Kasumi-1 (cell line): ENCODE measurements at places on chromosomes 7 and 10.

DNA sequence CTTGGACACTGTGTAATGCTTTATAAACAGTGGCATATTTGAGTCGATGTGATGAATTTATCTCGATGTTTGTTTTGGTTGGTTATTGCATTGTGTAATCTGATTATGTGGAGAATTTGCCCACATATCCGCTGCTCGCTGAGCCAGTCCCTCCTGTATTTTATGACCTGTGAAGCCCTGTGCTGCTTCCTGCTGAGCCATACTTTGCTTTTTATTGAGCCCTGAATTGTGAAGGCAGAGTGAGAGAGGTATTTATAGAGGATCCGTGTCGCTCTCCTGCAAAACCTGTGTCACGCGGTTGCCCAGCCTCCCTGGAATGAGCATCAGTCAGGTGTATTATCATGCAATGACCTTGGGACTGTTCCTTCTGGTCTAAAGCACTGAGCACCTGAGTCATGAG lies 253.7 kb downstream of the ARHGAP21 start:
- DNase-seq = no peak

DNA sequence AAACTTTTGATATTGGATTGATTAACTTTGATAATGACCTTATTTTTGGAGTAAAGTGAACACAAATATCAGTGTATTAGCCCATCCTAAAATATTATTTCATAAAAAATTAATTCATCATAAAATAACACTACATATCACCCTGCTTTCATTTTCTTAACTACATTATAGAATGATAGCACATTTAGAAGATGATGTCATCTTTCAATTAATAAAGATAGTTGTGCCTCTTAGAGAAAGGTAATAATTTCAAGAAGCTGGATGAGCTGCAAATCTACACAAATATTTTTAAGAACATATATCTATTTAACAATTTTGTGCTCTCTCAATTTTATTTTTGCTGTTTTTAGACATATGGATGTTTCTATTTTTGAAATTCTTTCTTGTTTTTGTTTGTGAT lies 126.1 kb downstream of the CNTNAP2 start:
- no peak for DNase-seq

DNA sequence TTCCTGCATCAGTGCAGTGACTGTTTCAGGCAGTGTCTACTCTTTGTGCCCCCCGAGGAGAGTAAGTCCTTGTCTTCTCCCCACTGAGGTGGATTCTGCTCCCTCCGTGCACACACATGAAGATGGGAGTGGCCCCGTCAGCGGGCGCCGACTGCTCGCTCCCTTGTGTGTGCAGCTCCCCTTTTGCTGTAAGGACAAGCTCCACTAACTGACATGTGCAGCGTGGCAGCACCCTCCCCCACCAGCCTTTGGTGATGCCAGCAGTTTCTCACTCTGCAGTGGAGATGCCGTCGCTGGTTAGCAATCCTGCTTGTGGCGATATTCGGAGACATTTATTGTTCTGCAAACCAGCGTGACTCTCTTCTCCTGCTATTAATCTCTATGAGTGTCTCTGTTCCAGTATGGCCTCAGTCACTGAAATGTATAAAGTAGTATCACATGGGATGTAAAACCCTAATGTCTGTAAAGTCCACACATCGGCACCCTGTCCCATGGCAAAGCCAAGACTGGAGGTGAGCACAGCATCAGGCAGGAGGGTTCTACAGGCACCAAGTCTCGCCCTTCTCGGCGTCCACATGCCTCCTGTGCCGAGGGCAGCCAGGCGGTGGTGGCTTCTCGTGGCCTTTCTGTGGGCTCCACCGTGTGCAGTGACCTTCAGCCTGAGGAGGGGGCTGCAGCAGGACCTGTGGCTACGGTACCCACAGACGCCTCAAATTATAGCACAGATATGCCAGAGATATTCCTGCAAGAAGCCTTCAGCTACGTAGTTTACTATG lies 202.7 kb downstream of the EBF3 start:
- DNase-seq = no peak

DNA sequence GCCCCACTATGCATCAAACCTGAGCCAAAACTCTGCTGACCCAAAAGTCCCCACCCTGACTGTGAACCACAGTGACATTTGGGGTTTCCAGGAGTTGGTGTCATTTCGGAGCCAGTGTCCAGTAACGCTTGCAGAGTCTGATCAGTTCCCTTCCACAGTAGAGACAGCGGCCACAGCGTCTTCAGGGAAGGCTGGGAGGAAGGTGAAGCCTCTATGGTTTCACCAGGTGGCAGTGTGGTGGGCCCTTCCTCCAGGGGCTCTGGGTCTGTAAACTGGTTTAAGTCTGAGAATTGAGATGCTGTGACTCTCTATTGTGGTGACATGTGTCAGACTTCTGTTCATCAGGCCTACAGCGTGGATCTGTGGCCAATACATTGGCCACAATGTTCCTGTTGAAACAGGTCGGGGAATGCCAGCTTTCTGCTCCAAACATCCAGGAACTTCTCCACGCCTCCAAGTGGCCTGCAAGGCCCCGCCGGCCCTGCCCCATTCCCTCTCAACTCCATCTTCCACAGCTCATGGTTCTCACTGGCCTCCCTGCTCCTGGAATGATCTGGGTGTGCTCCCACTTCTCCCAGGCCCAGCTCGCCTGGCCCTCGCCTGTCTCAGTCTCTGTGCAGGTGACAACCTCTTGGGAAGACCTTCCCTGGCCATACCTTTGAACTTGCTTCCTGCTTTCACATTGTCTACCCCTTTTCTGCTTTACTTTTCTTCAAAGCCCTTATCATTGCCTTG lies 124.5 kb upstream of the FAM20C start:
- DNase-seq = no peak

- no peak for DNase-seq
Observed at GRCh38 chr7:41579961-41580935, 122.6 kb downstream of the INHBA start.

- peak; percentile 17 for DNase-seq
Observed at GRCh38 chr7:37726016-37726415, 42.5 kb downstream of the GPR141 start.

DNA sequence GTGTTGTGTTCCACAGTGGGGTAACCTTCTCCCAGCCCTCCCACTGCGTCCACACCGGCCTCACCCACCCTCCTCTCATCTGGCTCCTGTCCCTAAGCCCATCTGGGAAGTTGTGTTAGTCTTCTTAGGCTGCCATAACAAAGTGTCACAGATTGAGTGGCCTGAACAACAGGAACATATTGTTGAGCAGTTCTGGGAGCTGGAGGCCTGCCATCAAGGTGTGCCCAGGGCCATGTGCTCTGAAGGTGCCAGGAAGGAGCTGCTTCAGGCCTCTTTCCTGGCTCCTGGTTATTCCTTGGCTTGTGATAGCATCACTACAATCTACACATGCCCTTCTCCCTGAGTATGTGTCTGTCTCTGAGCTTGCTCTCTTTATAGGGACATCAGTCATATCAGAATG lies 327.6 kb upstream of the COBL start:
- DNase-seq = no peak

DNA sequence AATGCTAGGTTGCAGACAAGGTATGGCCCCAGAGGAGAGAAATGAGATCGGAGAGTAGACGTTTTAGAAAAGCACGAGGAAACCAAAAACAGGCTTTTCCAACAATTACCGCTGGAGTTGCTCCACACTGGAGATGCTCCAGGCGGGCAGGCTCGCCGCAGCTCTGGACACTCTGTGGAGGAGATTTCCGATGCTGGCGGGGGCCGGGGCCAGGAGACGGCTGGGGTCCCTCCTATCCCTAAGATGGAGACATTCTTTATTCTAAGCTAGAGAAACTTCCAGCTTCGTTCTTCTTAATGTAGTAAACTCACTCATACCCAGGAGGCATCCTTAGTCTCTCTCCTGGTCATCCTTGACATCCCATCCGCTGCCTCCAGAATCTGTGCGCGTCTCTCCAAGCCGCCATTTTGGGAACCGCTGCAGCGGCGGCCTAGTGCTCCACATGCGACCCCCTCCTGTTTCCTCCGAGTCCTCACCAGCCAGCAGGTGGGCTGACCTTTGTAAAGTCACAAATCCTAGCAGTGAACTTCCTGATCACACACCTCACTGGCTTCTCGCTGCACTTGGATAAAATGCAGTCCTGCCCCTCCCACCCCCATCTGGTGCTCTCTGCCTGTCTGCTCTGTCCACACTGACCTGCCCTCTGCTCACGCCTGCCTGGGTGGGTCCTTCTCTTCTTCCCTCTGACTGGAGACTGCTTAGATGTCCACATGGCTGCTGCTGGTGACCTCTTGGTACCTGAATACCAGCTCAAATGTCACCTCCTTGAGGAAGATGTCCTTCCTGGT lies 11.9 kb downstream of the PYROXD2 start:
- DNase-seq = no peak

- no peak for DNase-seq
Observed at GRCh38 chr7:150826061-150826849, 25.7 kb downstream of the TMEM176A start.

GRCh38 chr10:118370499-118370898 lies 28.4 kb upstream of the FAM204A start:
- no peak for DNase-seq

DNA sequence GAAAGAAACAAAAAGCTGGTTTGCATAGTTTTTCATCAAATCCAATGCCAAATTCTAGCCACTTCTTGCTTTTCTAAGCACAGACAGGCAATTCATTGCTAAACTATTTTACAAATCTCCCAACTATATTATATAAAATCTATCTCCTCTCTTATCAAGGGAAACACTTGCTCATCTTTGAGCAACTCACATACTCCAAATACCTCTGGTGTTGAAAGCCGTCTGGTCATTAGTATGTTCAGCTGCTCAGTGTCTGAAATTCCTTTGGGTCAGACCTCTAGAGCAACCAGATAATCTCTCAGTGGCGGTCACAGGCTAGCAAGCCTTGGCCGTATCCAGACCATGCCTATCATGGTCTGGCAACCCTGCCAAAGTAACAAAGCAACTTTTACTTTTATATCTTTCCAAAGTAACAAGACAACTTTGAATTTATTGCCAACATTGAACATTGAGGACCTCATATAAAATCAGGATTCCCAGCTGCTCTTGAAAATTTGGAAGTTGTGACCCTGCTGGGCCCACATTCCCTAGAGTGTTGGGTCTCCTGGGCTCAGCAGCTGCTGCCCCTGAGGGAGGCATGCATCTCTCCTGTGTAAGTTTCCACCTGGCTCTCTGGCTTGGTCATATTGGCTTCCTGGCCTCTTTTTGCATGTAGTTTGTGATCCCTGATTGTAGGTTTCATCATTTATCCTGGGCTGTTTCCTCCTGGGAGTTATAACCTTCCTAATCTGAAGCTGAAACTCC lies 56.8 kb upstream of the LANCL2 start:
- no peak for DNase-seq

GRCh38 chr7:130334274-130334673 lies 10.3 kb upstream of the CPA5 start:
- DNase-seq = no peak

DNA sequence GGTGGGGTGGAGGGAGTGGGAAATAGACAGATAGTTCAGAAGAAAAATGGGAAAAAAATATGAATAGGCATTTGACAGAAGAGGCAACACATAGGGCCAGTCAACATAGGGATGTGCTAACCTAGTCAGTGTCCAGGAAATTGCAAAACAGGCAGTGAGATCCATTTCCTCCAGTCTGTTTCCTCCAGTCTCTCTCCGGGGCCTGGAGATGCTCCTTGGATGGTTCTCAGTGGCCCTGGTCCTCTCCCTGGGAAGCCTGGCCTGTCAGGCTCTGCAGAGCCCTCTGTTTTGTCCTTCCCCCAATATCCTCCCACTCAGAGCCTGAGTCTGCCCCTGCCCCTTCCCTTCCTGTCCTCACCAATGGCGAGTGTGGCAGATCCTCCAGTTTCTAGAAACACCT lies 52.6 kb downstream of the SYPL1 start:
- DNase-seq = peak; percentile 82

DNA sequence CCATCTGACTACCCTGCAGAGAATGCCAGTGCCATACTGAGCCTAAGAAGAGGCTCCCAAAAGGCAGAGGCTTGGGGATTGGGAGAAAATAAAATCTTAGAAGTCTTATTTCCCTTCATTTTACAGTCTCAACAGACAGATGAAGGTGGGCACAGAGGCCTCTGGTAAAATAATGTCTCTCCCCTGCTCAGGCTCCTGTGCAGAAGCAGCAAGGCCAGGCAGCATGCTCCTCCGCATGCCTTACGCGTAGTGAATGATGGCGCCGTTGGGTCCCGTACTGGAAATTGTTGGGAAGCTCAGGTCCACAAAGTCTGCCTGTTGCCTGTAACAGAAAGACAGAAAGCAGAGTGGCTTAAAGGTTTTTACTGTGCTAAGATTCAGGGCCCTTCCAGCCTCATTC lies 45.8 kb downstream of the XPNPEP1 start:
- no peak for DNase-seq

GRCh38 chr7:54796150-54796549 lies 37.1 kb upstream of the SEC61G start:
- DNase-seq = no peak

- DNase-seq = no peak
Observed at GRCh38 chr7:106520962-106521514, 139.9 kb downstream of the CCDC71L start.

DNA sequence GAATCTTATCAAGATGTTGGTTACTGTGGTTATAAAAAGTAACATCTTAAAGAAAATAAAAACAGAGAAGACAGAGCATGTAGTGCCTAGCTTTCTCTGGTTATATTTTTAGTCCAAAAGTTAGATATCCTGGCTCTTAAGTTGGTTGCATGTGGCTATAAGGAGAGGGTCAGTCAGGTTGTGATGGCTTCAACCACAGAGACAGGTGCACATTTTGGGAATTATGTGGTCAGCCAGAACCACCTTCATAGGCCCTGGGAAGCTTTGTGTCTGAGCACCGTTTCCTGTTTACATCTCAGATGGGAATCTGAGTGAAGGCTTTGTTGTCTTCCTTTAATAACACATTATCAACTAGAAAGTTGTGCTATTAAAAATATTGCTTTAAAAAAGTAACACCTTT lies 265.1 kb upstream of the IGFBP3 start:
- DNase-seq = no peak
